Suprapubic skin (tissue), 4 donors: ENCODE measurements at places on chromosomes 13 and 19.

DNA sequence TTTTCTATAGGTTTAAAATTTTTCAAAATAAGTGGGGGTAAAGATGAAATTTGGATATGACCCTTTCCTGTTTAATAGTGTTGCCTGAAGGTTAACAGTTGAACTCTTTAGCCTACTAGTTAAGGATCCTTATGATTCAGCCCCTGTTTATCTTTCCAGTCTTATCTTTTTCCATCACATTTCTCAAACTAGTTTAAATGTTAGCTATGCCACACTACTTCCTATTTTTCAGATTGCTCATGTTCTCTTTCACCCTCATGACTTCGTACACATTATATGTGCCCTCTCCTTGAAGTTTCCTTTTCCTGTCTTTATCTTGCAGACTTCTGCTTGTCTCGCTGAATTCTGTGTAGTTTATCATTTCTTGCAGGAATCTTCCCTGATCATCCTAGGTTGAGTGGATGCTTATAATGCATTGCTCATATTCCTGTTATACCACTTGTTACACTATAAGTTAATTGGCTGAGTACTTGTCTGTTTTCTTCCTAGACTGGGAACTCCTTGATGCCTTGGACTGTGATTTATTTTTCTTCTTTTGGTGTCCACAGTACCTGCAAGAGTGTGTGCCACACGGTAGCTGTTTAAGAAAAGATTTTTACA, 86.7 kb downstream of the FNDC3A start:
- no peak overlapping the region for H3K4me3 ChIP-seq
- no peaks in the 10 kb centered on the region for H3K36me3 ChIP-seq
- no peak for DNase-seq
- no peak overlapping the region for H3K27ac ChIP-seq
- no peaks in the 10 kb centered on the region for H3K27me3 ChIP-seq
- peaks cover 10% of the 10 kb centered on the region for H3K4me1 ChIP-seq

DNA sequence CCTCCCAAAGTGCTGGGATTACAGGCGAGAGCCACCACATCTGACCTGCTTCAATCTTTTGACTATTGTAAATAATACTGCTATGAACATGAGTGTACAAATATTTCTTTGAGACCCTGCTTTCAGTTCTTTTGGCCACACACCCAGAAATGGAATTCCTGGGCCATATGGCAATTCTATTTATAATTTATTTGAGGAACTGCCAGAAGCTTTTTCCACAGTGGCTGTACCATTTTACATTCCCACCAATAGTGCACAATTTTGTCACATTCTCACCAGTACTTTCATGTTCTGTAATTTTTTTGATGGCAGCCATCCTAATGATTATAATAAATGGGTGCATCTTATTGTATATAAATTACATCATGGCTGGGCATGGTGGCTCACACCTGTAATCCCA, 13.7 kb upstream of the FCER2 start:
- no peak for DNase-seq
- no peaks in the 10 kb centered on the region for H3K4me1 ChIP-seq
- no peak overlapping the region for H3K4me3 ChIP-seq
- H3K36me3 ChIP-seq = no peaks in the 10 kb centered on the region
- H3K27ac ChIP-seq = no peak overlapping the region
- no peaks in the 10 kb centered on the region for H3K27me3 ChIP-seq

DNA sequence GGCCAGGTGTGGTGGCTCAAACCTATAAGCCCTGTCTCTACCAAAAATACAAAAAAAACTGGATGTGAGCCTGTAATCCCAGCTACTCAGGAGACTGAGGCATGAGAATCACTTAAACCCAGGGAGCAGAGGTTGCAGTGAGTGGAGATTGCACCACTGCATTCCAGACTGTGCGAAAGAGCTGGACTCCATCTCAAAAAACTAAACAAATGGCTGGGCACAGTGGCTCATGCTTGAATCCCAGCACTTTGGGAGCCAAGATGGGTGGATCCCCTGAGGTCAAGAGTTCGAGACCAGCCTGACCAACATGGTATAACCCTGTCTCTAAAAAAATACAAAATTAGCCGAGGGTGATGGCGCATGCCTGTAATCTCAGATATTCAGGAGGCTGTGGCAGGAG, 34.9 kb upstream of the ZNF83 start:
- no peaks in the 10 kb centered on the region for H3K36me3 ChIP-seq
- no peak for DNase-seq
- H3K27me3 ChIP-seq = no peaks in the 10 kb centered on the region
- no peak overlapping the region for H3K27ac ChIP-seq

DNA sequence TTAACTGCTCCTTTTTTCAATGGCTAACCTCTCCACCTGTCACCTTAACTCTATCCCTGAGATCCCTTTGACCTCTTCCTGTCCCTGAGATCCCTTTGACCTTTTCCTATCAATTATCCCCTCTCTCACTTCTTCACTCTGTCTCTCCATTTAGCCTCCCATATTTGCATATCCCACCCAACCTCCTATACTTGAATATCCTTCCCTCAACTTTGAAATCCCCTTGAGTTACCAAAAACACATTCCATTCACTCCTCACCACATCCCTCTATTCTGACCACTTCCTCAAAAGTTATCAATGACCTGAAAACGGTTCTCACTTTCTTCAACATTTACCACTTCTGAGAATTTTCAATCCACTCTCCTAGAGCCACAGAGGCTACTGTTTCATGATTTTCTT, 3.0 kb downstream of the MYCBP2 start:
- DNase-seq = no peak
- H3K4me3 ChIP-seq = peak overlapping the region; percentile 77
- peaks cover 66% of the 10 kb centered on the region for H3K4me1 ChIP-seq
- H3K27ac ChIP-seq = no peak overlapping the region
- H3K27me3 ChIP-seq = no peaks in the 10 kb centered on the region

GRCh38 chr19:46428239-46429135, at the start of gene PNMA8C:
Gene PNMA8C, minus strand, starts transcription at chr19:46428936. Its CDS starts 577 bp downstream, at chr19:46428359.
- H3K4me3 ChIP-seq = peak within 1 kb of the TSS; percentile 11
- H3K27ac ChIP-seq = no peak within 1 kb of the TSS
- peaks cover 24% of the 10 kb centered on the region for H3K4me1 ChIP-seq
- DNase-seq = no peak
- no peaks in the 10 kb centered on the region for H3K36me3 ChIP-seq

DNA sequence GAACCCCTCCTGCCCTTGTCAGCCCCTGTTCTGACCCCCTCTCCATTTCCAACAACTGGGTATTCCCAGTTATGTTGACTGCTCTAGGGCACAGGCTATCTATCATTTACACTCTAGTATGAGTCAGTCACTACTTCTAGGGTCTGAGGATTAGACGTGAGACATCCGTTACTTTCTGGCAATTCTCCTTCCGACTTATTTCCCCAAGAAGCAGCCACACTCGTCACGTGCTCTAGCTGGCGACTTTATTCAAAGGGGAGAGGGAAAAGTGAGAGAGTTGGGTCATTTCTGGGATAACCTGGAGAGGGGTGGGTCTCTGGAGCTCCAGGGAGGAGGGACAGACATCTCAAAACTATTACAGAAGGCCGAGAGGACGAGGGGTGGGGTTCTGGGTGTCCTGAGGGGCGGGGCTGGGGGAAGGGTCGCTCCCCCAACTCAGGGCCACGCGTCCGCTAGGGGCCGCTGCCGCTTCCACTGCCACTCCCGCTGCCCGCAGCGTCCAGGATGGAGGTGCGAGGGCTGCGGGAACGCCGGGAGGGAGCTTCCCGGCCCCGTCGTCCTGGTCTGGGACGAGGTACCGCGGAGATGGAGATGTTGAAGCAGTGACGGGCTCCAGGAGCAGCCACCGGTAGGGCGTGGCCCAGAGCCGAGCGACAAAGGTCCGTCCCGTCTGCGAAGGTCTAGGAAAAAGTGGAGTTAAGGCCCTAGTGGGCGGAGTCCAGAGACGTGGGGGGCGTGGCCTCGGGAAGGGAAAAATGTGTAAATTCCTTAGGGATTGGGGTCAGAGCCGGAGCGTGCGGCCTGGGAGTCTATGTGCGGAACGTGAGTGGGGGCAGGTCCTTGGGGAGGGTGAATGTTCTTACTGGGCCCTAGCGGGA, 8.9 kb downstream of the RTBDN start:
- no peaks in the 10 kb centered on the region for H3K36me3 ChIP-seq
- H3K27ac ChIP-seq = no peak overlapping the region
- H3K27me3 ChIP-seq = peaks cover 65% of the 10 kb centered on the region
- DNase-seq = no peak

GRCh38 chr19:17883627-17884410, 12.1 kb downstream of the SLC5A5 start:
- H3K36me3 ChIP-seq = no peaks in the 10 kb centered on the region
- peaks cover 19% of the 10 kb centered on the region for H3K27me3 ChIP-seq
- no peak for DNase-seq
- H3K4me1 ChIP-seq = no peaks in the 10 kb centered on the region
- no peak overlapping the region for H3K27ac ChIP-seq
- H3K4me3 ChIP-seq = no peak overlapping the region

GRCh38 chr19:29685326-29685725, 20.1 kb downstream of the PLEKHF1 start:
- no peak for DNase-seq
- H3K36me3 ChIP-seq = no peaks in the 10 kb centered on the region
- H3K27me3 ChIP-seq = no peaks in the 10 kb centered on the region
- no peak overlapping the region for H3K4me3 ChIP-seq
- H3K4me1 ChIP-seq = peaks cover 41% of the 10 kb centered on the region
- H3K27ac ChIP-seq = no peak overlapping the region

DNA sequence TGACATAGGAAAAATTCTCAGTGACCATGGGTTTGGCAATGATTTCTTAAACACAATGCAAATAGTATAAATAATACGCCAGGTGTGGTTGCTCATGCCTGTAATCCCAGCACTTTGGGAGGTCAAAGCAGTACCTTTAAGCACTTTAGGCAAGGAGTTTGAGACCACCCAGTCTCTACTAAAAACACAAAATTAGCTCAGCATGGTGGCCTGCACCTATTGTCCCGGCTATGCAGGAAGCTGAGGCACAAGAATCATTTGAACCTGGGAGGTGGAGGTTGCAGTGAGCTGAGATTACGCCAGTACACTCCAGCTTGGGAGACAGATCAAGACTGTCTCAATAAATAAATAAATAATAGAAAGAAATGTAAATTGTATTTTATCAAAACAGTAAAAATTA, 356.5 kb upstream of the SLITRK6 start:
- H3K27ac ChIP-seq = no peak overlapping the region
- H3K36me3 ChIP-seq = no peaks in the 10 kb centered on the region
- no peak overlapping the region for H3K4me3 ChIP-seq
- H3K27me3 ChIP-seq = no peaks in the 10 kb centered on the region
- no peak for DNase-seq

DNA sequence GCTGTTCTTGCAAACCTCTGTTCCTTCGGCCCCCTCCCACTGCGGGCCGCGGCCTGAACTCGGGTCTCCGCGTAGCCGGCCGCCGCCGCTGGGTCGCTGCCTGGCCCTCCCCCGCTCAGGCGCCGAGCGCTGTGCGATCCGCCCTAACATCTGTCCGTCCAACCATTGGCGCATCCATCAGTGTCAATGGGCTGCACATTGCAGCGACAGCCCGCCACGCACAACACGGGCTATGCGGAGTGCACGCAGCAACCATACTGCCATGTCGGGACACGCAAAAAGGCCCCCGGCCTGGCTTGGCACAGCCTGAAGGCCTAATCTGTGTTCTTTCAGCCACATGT, 2.6 kb upstream of the TSHZ3 start:
- H3K4me1 ChIP-seq = peaks cover 54% of the 10 kb centered on the region
- no peak for DNase-seq
- H3K27ac ChIP-seq = no peak overlapping the region
- H3K4me3 ChIP-seq = peak overlapping the region; percentile 98
- H3K27me3 ChIP-seq = peaks cover 69% of the 10 kb centered on the region

GRCh38 chr19:55379174-55379573, 2.5 kb downstream of the TMEM190 start:
- no peak overlapping the region for H3K4me3 ChIP-seq
- peaks cover 37% of the 10 kb centered on the region for H3K27me3 ChIP-seq
- no peak for DNase-seq

GRCh38 chr13:108645376-108645775, 16.0 kb downstream of the MYO16 start:
- H3K36me3 ChIP-seq = no peaks in the 10 kb centered on the region
- no peak overlapping the region for H3K27ac ChIP-seq
- H3K4me1 ChIP-seq = no peaks in the 10 kb centered on the region

DNA sequence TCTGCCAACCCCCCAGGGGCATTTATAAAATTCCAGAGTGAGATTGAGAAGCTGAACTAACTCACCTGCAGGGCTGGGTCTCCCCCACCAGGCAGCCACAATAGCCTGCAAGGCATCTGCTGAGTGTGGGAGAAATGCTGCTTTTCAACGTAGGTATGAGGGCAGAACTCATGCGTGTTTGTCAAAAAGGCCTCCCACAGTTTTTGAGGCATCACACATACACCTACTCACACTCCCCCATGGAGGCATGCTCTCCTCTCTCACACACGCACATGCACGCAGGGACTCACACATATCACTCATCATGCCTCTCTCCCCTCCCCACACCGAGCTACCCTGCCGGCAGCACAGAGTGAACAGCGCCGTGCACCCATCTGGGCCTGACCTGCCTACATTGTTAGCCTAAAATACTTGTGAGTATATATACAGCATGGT, 390.5 kb downstream of the FGF9 start:
- no peak for DNase-seq
- no peaks in the 10 kb centered on the region for H3K4me1 ChIP-seq
- no peaks in the 10 kb centered on the region for H3K36me3 ChIP-seq
- no peak overlapping the region for H3K27ac ChIP-seq
- no peaks in the 10 kb centered on the region for H3K27me3 ChIP-seq

DNA sequence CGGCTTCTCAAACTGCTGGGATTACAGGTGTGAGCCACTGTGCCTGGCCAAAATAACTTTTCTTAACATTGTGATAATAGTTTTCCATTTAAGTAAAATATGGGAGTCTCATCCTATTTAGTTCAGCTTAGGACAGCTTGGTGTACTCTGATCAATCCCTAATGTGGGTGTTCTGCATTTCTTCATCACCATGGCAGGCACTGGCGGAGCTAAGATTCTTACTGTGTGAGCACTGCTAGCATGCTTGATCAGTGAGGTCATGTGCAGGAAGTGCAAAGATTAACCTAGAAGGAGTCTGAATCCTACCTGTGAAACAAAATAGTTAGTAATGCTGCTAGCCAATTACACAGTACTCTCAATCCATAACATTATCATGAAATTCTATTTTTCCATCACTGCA, 1684.2 kb upstream of the SLC10A2 start:
- DNase-seq = no peak
- no peak overlapping the region for H3K4me3 ChIP-seq
- H3K4me1 ChIP-seq = no peaks in the 10 kb centered on the region
- no peaks in the 10 kb centered on the region for H3K27me3 ChIP-seq

DNA sequence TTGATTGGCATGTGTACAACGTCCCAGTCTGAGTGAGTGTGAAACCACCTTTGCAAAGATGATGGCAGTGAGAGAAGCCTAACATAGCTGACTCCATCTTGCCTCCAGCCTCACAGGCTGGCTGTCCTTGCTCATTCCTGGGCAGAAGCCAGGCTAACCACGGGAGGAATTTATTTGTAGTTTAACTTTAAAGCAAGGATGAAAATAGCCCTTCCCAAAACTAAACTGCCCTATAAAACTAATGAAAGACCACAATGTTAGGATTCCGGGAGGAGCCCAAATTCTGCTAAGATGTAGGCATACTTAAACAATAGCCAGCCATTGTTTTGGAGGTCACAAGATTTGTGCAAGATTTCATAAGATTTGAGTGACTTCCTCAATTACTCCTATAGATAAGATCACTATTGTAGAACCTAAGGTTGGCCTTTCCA, 96.6 kb upstream of the LSM14A start:
- no peak for DNase-seq
- no peaks in the 10 kb centered on the region for H3K36me3 ChIP-seq
- H3K27me3 ChIP-seq = peaks cover 9% of the 10 kb centered on the region

GRCh38 chr13:24038405-24038804, 122.1 kb upstream of the SPATA13 start:
- H3K4me3 ChIP-seq = no peak overlapping the region
- H3K27ac ChIP-seq = peak overlapping the region; percentile 58
- no peaks in the 10 kb centered on the region for H3K36me3 ChIP-seq
- no peak for DNase-seq
- no peaks in the 10 kb centered on the region for H3K27me3 ChIP-seq
